ENCODE measurements at places on chromosomes 7 and 10.

DNA sequence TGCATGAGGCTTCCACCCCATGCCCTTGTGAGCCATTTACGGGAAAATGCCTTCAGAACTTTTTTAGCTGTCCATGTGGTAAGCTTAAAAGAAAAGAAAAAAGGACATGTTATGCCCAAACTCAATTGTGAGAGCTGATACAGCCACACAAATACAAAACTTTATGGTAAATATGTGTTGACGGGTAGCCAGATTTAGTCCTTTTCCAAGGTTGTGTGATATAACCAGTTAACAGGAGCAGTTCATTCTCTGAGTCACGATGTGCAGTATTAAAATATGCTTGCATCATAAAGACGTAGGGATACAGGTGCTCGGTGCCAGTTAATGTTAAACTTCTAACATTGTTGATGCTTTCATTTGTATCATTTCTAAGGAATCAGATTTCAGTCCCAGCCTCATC is 350.4 kb downstream of the DNAJB6 start:
- no peak for DNase-seq

DNA sequence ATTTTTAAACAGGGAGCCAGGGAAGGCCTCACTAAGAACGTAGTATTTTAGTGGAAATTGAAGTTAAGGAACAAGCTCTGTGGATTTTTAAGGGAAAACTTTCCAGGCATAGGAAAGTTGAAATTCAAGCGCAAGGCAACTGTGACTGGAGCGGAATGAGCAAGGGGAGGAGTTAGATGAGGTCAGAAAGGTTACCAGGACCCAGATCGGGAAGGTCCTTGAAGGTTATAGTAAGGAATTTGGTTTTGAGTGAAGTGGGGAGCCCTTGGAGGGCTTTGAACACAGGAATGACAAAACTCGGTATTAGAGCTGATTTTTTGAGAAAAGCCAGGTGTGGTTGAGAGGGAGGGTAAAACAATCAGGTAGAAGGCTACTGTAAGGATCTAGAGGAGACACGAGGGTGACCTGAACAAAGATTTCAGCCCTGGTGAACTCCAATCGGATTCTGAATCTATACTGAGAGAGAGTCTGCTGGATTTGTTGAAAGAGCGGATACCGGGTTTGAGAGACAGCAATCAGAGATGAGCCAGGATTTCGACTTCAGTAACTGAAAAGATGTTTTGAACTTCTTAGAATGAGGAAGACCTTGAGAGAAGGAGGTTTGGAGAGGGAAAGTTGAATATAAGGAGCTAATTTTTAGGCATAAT is 1013.9 kb downstream of the NRG3 start:
- DNase-seq, result no peak

- no peak for DNase-seq
Measured at GRCh38 chr7:101973130-101973529, 155.7 kb downstream of the CUX1 start.

GRCh38 chr10:114654822-114655575 is 3.1 kb downstream of the ABLIM1 start:
- no peak for DNase-seq

DNA sequence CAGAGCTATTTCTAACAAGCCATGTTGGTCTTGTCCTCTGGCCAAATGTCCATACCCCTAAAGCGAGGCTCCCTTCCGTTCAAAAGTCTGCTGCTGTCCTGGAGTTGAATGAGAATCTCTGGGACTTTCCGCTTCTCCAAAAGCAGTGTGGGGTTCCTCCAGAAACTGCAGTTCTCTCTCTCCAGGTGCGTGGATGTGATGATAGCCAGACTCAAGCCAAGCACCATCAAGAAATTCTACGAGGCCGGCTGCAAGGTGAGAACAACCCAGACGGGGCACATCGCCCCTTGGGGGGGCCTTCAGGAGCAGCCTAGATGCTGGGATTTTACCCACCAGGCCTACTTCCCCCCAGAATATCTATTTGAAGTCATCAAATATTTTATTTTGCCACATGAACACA is 26.5 kb downstream of the BTBD16 start:
- DNase-seq, result no peak

DNA sequence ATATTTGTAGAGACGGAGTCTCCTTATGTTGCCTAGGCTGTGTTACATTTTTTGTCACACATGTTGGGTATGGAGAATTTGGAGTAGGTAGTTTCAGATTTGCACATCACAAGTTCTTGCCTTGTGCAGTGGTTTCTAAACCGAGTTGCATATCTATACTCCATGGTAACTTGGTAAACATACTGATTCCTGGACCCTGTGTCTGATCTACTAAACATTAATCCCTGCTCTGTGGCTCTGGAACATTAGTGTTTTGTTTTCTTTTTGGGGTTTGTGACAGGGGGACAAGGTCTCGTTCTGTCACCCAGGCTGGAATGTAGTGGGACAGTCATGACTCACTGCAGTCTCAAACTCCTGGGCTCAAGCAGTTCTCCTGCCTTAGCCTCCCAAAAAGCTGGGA is 24.7 kb downstream of the AUTS2 start:
- no peak for DNase-seq

GRCh38 chr7:38673795-38674194 is 42.6 kb upstream of the AMPH start:
- no peak for DNase-seq

DNA sequence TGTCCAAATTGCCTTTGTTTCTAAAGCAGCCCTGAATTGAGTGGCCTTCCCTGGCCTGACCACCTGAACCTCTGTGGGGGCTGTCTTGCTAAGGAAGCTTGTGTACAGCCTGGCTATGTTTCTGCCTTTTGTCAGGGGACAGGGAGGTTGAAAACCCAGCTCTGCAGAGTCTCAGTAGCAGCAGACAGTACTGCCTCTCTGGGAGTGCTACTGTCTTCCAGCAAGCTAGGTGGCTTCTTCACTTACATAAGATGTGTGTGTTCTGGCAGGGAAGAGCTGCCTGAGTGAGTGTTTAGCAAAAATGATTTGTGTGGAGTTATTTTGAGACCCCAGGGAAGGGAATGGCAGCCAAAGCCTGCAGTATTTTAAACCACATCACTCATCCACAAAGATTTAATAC is 57.4 kb downstream of the LRRC4 start:
- DNase-seq, result no peak

DNA sequence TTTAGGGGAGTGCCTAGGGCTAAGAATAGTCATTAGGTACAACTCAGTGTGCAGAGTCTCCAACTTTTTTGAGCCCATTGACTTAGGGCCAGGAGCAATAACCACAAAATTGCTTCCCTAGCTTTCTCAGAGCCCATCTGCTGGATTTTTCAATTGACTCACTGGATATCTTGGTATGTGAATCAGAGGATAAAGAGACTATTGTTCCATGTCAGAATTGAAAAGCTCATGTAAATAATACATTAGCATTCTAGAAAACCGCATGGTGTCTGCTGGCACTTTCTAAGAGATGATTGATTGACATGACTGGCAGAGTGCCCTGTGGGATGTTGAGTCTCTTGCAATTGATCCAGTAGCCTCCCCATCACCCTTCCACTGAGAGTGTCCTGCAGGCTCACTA is 246.2 kb downstream of the CCDC7 start:
- no peak for DNase-seq

DNA sequence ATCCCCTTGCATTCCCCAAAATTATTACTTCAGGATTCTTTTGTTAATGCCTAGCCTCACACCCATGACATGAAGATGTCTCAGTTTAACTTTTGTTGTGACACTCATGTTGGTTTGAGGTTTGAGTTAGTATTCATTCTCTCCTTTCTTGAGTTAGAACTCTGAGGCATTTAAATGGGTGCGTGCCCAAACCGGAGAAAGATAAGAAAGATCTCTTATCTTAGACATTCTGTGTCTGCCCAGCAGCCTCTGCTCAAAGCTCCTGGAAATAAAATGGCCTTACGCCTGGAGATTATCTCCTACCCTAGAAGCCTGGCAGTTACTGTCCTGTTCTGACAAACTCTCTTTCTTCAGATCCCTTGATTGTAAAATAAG is 26.3 kb downstream of the WBP1L start:
- no peak for DNase-seq

DNA sequence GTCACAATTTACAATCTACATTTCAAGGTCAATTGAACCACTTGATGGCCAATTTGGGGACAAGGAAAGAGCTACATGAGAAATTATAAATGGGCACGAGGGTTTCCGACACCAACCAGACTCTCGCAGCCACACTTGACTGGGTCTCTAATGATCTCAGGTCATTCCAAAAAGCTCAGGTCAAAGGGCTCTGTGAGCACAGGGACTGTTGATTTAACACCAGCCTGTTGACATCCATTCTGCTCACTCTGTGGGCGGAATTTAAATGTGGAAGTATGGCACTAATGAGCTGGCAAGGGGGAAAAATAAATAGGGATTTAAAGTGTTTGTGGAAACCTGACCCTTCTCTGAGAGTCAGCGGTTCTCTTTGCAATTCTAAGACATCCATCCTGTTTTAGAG is 810.7 kb upstream of the AUTS2 start:
- DNase-seq, result peak; percentile 15

- DNase-seq, result no peak
Measured at GRCh38 chr10:58754469-58755339, 242.0 kb downstream of the BICC1 start.

GRCh38 chr10:68111584-68111983 is 2.3 kb downstream of the MYPN start:
- DNase-seq, result no peak

DNA sequence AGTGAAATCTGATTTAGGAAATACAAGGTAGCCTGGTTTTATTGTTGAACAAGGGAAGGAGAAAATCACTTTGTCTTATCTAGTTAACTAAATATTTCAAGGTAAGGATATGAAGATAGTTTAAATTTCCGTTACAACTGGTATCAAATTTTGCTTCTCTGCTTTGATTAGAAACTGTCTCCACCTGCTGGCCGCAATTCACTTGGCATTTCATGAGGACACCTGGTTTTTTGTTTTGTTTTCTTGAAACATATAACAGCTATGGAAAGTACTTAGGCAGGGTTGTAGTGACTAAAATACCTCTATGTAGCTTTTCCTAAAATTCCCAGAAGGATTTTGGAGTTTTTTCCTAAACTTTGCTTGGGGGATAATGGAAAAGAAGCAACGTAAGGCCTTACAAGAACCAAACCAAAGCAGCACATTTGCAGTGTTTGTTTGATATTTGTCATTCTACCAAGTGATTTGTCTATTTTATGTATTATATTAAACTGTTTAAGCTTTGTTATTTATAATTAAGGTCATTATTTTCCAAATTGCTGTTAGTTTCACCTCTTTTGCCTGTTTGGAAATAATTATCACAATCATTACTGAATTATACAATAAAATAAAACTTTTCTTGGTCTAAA is 73.6 kb downstream of the AHCYL2 start:
- peak; percentile 2 for DNase-seq

DNA sequence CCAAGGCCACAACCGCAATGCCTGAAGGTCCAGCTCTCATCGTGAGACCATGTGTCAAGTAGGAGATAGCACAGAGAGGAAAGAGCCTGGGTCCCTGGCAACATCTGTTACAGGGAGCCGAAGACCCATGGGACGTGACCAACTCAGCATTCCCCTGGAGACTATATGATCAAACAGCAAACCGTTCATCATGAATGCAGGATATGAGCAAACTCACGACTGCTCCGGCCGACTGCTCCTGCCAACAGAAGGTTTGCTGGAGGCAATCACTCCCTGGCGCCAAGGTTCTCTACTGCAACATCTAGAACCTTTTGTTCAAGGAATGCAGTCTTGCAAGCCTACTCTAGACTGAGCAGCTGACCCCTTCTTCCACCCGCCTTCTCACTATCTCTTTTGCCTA is 114.3 kb downstream of the ALOX5 start:
- DNase-seq, result no peak

DNA sequence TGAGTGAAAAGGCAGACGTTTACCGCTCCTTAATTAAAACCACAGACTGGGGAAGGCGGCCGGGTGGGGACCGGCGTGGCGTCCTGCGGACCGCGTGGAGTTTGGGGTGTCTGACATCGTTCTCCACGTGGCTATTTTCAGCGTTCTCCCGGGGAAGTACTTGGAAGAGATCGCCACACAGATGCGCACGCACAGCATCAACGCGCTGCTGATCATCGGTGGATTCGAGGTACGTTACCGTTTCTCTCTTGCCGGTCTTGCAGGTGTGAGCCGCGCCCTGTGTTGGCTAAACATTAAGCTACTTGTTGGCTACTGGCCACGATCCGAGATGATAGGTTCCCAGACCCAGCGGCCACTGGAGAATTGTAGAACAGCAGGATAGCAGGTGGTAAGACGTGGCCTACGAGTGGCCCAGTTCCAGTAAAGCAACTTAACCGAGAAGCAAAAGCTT is 51.3 kb downstream of the PFKP start:
- DNase-seq, result no peak

- DNase-seq, result no peak
Measured at GRCh38 chr7:47318395-47319182, 263.3 kb downstream of the TNS3 start.

GRCh38 chr10:122164023-122164601 is 107.0 kb upstream of the BTBD16 start:
- no peak for DNase-seq

GRCh38 chr10:116151076-116151475 is 121.9 kb downstream of the GFRA1 start:
- DNase-seq, result no peak

DNA sequence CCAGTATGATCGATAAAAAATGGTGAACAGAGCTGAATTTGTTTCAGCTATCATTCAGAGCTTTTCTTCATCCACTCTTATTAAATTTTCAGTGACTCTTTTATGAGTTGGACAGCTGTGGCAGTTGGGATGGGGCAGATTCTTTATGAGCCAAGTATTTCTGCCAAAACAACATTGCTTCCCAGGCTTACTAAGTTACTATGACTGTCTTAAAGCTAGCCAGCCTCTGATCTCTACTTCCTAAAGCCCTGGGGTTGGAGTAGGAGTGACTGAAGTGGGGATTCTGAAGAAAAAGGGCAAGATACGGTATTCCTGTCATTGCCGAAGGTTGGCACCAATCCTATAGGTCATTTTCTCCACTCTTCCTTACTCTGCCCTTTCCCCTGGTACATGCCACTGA is 12.7 kb downstream of the RPP30 start:
- DNase-seq, result no peak

GRCh38 chr7:126026421-126027088 is 1096.9 kb upstream of the POT1 start:
- peak; percentile 36 for DNase-seq

DNA sequence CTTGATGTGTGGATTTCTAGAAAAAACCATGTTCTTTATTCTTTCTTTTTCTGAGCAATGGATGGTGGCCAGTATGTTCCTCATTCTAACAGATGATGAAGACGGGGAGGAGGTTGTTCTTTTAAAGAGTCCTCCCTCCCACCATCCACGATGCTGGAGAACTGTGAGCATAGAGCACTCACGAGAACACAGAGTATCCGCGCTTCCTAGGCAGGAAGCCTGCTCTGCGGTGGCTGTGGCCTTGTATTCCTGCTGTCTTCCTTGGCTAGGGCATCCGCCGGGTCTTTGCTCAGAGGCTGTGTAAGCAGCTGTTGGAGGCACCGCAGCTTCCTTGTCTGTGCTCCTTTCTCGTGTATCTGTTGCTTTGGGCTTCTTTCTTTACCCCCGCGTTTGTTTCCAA is 214.2 kb downstream of the CCDC3 start:
- no peak for DNase-seq

- no peak for DNase-seq
Measured at GRCh38 chr7:115906731-115907130, 123.8 kb downstream of the TFEC start.

All from NCI-H774 (cell line).